ENCODE measurements at places on chromosomes 1 and 21.

GRCh38 chr1:177546346-177546745, 375.6 kb downstream of the BRINP2 start:
- H3K4me3 ChIP-seq, result no peak overlapping the region
- DNase-seq, result no peak
- H3K4me1 ChIP-seq, result no peaks in the 10 kb centered on the region
- H3K27ac ChIP-seq, result no peak overlapping the region

- DNase-seq, result no peak
- no peaks in the 10 kb centered on the region for H3K36me3 ChIP-seq
- no peak overlapping the region for H3K4me3 ChIP-seq
- no peak overlapping the region for H3K27ac ChIP-seq
Measured at GRCh38 chr1:182913401-182913800, 39.6 kb downstream of the SHCBP1L start.

GRCh38 chr1:2530513-2531361, 674 bp upstream of the HES5 start:
- no peak for DNase-seq
- peaks cover 44% of the 10 kb centered on the region for H3K27me3 ChIP-seq
- peak overlapping the region; percentile 57 for H3K27ac ChIP-seq
- H3K4me3 ChIP-seq, result peak overlapping the region; percentile 48
- no peaks in the 10 kb centered on the region for H3K36me3 ChIP-seq

DNA sequence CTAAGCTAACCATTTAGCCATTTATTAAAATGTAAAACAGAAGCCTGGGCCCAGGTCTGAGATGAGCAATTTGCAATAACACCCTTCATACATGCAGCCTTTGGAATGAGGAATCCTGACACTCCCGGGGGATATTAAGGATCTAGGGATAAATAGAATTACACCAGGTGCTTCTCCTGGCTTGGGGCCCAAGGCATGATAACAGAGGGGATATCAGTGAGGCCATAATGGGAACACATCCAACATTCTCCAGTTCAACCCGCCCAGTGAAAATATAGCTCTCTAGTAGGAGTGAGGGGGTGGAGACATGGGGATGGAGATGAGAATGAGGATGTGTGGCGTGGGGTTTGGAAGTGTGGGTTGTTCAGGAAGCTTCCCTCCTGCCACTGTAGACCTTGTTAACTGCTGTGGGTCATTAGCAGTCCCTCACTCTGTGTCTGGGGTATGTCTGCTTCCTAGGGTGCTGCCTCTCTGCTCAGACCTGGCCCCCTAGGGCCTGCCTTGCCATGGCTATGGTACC, 57.9 kb upstream of the KANK4 start:
- H3K36me3 ChIP-seq, result no peaks in the 10 kb centered on the region
- H3K27me3 ChIP-seq, result no peaks in the 10 kb centered on the region
- no peak overlapping the region for H3K27ac ChIP-seq
- no peak overlapping the region for H3K4me3 ChIP-seq

DNA sequence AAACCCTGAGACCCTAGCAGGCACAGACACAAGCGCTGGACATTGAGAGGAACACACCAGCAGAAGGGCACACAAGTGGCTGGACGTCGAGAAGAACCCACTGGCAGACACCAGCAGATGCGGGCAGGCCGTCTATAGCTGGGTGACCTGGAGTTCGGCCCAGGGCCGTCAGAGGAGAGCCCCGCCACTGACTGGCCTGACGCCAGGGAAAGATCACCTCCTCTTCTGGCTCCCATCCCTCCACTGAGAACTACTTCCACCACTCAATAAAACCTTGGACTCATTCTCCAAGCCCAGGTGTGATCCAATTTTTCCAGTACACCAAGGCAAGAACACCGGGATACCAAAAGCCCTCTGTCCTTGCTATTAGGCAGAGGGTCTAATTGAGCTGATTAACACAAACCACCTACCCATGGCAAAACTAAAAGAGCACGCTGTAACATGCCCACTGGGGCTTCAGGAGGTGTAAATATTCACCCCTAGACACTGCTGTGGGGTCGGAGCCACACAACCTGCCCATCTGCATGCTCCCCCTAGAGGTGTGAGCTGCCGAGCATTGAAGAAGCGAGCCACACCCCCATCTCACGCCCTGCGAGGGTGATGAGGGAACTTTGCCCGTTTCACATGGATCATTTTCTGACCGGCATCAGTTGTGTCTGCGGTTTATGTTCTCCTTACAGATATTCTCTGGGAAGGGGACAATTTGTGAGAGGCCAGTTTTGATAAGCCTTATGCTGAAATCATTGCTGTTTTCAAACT, 104.8 kb downstream of the HLX start:
- no peak for DNase-seq
- no peaks in the 10 kb centered on the region for H3K27me3 ChIP-seq
- H3K4me1 ChIP-seq, result no peaks in the 10 kb centered on the region
- H3K4me3 ChIP-seq, result no peak overlapping the region

DNA sequence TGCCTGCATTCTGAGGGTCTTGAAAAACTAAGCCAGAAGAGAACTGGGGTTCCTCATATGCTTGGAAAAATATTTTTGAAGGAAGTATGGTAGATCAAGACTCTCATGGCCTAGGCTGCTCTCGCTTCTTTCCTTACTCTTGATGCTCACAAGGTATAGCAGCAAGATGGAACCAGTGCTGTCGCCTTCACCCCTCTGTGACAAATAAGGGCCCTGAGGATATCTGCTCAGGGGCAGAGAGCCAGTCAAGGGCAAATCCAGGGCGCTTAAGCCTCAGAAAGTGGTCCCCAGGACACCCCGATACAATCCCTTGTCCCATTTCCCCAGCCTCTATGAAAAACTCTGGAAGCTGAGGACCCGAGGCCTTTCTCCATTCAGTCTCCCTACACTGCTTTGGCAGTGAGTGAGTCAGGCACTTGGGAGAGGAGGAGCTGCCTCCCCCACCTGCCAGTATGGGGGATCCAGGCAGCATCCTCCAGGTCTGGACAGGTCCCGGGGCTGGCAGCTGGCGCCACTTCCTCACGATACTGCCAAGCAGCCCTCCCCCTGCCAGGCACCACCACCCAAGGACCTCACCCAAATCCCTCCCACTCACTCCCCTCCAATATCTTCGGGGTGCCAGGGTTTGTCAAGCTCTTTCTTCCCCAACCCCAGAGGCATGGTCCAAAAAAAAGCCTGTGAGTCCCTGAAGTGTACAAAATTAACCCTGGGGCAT, 1.3 kb downstream of the IGSF9 start:
- peak; percentile 74 for DNase-seq
- H3K4me3 ChIP-seq, result peak overlapping the region; percentile 58

- no peak for DNase-seq
- H3K27ac ChIP-seq, result peak overlapping the region; percentile 47
- no peak overlapping the region for H3K4me3 ChIP-seq
- H3K4me1 ChIP-seq, result peaks cover 45% of the 10 kb centered on the region
- no peaks in the 10 kb centered on the region for H3K27me3 ChIP-seq
Measured at GRCh38 chr1:27652111-27652864, 17.3 kb upstream of the FGR start.

DNA sequence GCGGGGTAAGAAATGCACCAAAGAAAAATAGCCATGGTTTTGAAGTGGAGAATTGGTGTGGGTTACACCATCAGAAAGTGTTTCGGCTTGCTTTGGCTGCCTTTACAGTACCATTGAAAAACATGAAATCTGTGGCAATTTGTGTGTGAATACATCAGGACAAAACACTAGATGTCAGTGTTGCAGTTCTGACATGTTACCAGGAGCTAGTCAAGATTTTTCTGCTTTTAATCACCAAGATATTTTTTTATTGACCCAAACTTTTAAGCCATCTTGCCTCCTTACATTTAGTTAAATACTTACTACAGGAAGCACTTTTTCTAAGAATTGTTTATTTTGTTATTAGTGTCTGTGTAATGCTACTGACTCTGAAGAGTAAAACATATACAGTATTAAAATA, 14.3 kb downstream of the RRP15 start:
- H3K36me3 ChIP-seq, result peaks cover 1% of the 10 kb centered on the region
- H3K27ac ChIP-seq, result no peak overlapping the region
- no peaks in the 10 kb centered on the region for H3K27me3 ChIP-seq
- no peaks in the 10 kb centered on the region for H3K4me1 ChIP-seq

DNA sequence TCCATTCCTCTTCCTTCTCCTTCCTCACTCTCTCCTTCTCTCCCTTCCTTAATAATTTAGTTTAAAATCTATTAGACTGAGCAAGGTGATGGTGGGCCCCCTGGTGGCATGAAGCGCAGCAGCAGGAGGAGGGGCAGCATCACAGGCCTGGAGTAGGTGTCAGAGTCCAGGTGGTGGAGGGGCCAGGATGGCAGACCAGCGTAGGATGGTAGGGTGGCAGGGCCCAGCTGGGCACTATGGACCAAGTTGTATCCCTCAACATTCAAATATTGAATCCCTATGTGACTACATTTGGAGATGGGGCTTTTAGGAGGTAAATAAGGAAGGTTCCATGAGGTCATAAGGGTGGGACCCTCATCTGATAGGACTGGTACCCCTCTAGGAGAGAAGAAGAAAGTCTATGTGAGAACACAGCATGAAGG, 61.0 kb downstream of the WDR4 start:
- H3K36me3 ChIP-seq, result no peaks in the 10 kb centered on the region
- H3K27ac ChIP-seq, result no peak overlapping the region
- H3K27me3 ChIP-seq, result no peaks in the 10 kb centered on the region
- no peak overlapping the region for H3K4me3 ChIP-seq
- peak; percentile 68 for DNase-seq

DNA sequence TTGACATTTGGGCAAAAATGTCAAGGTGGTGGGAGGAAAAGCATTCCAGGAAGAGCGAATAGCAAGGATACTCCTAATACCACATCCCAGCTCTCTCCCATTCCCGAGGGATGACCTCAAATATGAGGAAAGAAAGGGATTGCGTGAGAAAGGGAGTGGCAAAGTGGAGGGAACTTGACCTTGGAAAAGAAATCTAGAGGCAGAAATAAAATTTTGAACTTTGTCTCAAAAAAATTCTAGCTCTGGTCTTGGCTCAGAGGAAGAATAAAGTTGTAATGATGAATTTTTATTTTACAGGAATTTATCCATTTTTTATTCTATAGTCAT, 127.8 kb downstream of the TBX19 start:
- no peak overlapping the region for H3K27ac ChIP-seq
- no peak for DNase-seq
- H3K4me3 ChIP-seq, result no peak overlapping the region
- H3K27me3 ChIP-seq, result no peaks in the 10 kb centered on the region

GRCh38 chr1:66175581-66175980, 358.4 kb upstream of the SGIP1 start:
- no peaks in the 10 kb centered on the region for H3K27me3 ChIP-seq
- H3K4me1 ChIP-seq, result no peaks in the 10 kb centered on the region
- no peak overlapping the region for H3K4me3 ChIP-seq
- DNase-seq, result no peak
- no peak overlapping the region for H3K27ac ChIP-seq

DNA sequence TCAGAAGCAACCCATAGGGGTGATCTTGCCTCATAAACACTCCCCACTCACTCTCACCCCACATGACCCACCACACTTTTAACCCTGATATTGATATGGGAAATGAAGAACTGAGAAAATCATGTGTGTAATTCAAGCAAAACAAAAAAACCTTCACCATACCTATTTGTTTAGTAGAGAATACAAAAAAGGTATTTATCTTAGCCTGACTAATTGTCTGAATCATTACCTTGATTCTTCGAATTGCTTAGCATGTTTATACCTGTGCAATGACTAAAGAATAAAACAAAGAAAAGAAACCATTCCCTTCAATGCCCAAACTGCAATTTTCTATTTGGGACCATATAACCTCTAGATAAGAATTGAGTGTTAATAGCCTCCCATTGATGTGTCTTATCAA, 1.8 kb downstream of the CLDN17 start:
- H3K4me3 ChIP-seq, result no peak overlapping the region
- no peaks in the 10 kb centered on the region for H3K4me1 ChIP-seq
- H3K36me3 ChIP-seq, result no peaks in the 10 kb centered on the region

GRCh38 chr21:19049567-19049966, 646.0 kb upstream of the TMPRSS15 start:
- H3K27me3 ChIP-seq, result no peaks in the 10 kb centered on the region
- no peaks in the 10 kb centered on the region for H3K36me3 ChIP-seq
- H3K4me1 ChIP-seq, result no peaks in the 10 kb centered on the region
- H3K27ac ChIP-seq, result no peak overlapping the region

- H3K36me3 ChIP-seq, result peaks cover 38% of the 10 kb centered on the region
- H3K4me3 ChIP-seq, result peak overlapping the region; percentile 62
- peaks cover 48% of the 10 kb centered on the region for H3K4me1 ChIP-seq
Measured at GRCh38 chr1:173866413-173867115, 1.2 kb downstream of the GAS5 start.

DNA sequence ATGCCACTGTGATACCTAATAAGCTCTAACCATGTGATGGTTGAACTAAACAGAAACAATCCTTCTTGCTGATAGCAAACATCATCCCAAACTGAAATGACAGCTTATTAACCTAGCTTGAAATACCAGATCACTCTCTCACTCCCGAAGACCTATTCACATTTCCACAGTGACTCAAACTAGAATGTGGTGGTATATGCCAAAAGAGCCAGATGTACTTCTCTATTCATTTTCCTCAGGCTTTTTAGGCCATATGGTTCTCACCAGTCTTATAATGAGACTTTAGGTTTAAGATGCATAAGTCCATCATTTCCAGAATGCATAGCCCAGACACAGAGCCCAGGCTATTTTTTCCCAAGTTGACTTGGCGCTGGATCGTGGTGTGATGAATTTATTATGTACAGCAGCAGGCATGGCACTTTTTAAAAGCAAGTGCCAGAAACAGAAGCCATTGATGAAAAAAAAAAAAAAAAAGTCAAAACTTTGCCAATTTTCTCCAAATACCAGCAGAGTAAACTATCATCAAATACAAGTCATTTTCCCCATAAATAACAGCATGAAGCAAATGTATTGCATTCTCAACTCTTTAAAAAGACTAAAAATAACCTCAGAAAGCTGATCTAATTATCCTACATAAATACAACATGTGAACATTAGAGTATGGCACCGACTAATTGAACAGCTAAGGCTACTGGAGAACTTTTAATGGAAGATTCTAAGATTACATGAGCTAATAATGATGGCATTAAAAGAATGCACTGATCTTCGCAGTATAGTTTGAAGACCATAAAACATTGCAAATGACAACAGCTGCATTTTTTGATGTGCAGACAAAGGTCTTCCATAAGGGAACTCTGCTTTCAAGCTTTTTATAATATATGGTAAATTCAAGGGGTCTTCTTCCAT, 365.4 kb downstream of the LRRIQ3 start:
- no peaks in the 10 kb centered on the region for H3K36me3 ChIP-seq
- no peaks in the 10 kb centered on the region for H3K4me1 ChIP-seq
- no peak overlapping the region for H3K4me3 ChIP-seq

DNA sequence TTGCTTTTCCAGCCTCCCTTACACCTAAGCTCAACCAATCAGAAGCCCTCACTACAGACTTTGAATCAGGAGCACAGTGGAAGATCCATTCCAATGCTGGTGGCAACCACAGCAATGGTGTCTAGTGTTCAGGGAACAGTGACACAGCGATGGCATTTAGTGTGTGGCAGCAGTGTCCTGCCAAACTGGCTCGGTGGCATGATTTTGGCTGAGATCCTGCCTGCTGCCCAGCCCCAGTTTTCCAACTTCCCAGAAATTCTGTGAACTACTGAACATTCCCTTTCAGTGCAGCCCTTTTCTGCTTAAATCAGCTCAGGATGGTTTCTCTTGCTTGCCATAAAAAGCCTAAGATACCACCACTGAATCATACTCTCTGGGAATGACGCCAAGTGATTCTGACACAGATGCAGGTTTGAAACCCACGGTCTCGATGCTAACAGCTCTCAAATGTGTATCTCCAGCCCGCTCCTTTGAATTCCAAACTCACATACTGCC, 8.8 kb downstream of the ASAP3 start:
- H3K4me3 ChIP-seq, result no peak overlapping the region
- peak overlapping the region; percentile 52 for H3K27ac ChIP-seq
- H3K36me3 ChIP-seq, result no peaks in the 10 kb centered on the region
- no peak for DNase-seq

- peak overlapping the region; percentile 25 for H3K4me3 ChIP-seq
- no peak for DNase-seq
- peaks cover 24% of the 10 kb centered on the region for H3K27me3 ChIP-seq
Measured at GRCh38 chr1:209207126-209207700, 376.3 kb upstream of the CAMK1G start.
